ENCODE measurements at places on chromosomes 5 and 9. TPM values are rescaled to one million over a fixed set of nuclear protein-coding genes. Genes with fewer than 3 reads are reported as not detected.

MGAT1 gene
- 115 TPM for total RNA-seq

RAD1 gene
- total RNA-seq: 15.2 TPM

WHRN gene
- 4.1 TPM for total RNA-seq

SHOC1 gene
- not detected for total RNA-seq

GRCh38 chr9:96884443-96884842 lies 30.1 kb upstream of the ZNF782 start:
- no peak for DNase-seq
- H3K4me1 ChIP-seq: peaks cover 2% of the 10 kb centered on the region
- H3K4me3 ChIP-seq: no peak overlapping the region
- peaks cover 1% of the 10 kb centered on the region for H3K27me3 ChIP-seq
- no peak overlapping the region for H3K27ac ChIP-seq

DNA sequence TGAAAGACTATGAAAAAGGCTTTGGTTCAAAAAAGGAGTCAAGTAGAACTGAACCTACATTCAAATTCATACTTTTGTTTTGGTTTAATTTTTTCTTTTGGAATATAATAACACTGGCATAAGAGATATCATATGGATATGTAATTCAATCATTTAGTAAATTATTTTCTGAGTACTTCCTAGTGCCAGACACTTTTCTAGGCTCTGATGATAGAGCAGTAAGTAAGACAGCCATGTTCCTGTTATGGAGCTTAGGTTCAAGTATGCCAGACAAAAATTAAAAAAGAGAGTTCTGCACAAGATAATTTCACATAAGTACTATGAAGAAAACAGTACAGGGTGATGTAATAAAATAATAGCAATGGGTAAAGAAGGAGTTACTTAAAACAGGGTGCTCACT lies 1074.0 kb downstream of the PTPRD start:
- DNase-seq: no peak
- no peaks in the 10 kb centered on the region for H3K36me3 ChIP-seq
- no peak overlapping the region for H3K27ac ChIP-seq
- H3K4me1 ChIP-seq: peaks cover 2% of the 10 kb centered on the region
- H3K4me3 ChIP-seq: no peak overlapping the region

GRCh38 chr5:159330131-159330800 lies at the start of gene IL12B:
IL12B (minus strand) TSS chr5:159330487; CDS start chr5:159326782, 3,705 bp downstream.
- no peak for DNase-seq
- H3K27me3 ChIP-seq: no peaks in the 10 kb centered on the region
- H3K36me3 ChIP-seq: no peaks in the 10 kb centered on the region
- H3K27ac ChIP-seq: no peak within 1 kb of the TSS

Data from endothelial cell (in vitro differentiated cells).